GM04504 (cell line): ENCODE measurements at places on chromosomes 1 and 21.
A peak's percentile ranks its signal among the peaks of the same experiment; 100 is the strongest.

DNA sequence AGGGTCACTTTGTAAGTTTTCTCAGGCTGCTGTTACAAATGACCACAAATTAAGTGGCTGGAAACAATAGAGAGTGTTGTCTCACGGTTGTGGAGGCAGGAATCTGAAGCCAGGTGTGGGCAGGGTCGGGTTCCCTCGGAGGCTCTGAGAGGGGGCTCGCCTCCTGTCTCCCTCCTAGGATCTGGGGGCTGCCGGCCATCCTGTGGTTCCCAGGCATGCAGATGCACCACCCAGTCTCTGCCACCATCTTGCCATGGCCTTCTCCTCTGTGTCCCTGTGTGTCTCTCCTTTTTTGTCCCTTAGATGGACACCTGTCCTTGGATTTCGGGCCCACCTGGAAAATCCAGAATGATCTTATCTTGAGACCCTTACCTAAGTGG, 4.8 kb downstream of the TP73 start:
- no peak for DNase-seq

DNA sequence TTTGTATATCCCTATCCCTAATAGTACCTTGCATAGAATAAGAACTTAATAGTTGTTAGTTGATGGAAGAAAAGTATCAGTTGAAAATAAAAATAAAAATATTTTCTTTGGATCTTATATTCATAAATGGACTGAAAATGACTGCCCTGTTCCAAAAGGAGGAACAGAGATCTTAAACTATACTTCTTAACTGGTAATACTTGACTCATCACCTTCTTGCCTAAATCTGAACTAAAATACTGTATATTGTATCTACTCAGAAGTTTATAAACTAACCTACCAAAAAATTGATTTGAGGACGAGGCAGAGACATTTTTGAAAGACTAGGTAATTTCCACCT, 178.8 kb downstream of the SYT2 start:
- DNase-seq, result no peak

DNA sequence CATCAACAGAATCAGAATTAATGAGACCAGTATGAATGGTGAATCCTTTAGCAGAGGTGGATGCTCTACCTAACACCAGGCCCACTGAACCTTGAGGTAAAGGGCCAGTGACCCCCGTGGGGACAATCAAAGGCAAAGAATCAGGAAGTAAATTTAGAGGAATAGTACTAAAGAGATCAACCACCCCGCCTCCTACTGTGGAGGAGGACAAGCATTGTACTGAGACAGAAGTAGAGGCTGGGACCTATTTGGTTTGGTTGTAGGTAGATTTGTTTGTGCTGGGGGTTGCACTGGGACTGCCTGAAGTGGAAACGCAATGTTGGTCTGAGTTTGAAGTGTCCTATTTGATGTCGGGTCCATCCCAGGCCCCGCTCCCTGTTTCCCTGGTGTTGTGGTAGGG, 9.5 kb downstream of the CD48 start:
- no peak for DNase-seq

DNA sequence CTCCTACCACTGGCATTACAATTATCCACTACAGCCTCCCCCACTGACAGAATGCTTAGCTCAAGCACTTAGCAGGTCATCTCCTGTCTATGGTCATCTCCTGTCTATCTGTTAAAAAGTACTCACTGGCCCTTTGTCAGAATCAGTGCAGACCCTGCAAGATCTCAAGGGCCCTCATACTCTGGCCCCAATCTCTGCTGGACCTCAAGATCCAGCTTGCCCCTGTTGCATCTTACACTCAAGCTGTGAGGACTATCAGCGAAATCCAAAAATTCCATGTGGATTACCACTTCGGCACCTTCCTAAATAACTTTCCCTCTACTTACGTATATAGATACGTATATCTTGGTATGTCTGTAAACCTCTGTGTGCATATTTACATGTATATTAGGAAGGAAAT, 101.6 kb downstream of the VAV3 start:
- no peak for DNase-seq

DNA sequence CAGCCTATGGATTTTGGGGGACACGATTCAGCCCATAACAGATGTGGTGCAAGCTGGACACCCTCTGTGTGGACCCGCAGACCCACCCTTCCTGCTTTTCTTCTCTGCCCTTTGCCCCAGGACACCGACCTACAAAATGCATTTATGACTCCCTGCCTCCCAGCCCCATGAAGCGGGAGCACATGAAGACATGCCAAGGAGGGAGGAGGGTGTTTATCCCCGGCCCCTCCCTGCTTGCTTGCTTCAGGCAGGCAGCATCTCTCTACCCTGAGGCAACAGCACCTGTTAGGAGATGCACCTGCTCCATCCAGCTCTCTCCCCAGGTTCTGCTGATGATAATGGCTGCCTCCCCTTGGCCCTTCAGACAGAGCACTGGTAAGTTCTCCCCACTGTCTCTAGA, 187.5 kb downstream of the PSMG1 start:
- DNase-seq, result no peak

GRCh38 chr1:201212056-201212455, 21.4 kb downstream of the IGFN1 start:
- no peak for DNase-seq

DNA sequence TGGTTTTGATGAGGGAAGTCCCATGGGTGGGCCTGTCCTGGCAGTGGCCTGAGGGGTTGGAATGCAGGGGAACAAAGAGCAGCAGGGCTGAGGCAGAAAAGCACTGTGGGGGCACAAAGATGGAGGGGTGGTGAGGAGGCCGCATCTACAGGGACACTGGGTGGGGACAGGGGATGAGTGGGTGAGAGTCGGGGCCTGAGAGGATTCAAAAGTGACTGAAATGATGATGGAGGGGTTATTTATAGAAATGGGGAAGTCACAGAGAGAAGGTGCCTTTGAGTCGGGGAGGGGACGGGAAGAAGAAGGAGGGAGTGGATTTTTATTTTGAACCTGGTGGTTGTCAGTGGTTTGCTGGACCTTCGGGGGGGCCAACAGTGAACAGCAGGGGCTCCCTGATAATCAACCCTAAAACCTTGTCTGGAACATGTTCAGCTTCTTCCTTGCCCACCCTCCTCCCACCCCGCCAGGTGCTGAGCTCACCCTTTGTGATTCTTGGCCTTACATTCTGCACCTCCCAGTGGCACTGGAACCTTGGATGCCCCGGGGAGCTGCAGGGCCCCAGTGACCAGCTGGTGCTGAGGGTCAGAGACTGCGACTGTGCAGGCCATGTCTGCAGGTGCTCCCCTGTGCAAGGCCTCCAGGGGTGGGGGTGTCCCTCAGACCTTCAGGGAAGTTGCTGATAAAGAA, 42.9 kb downstream of the IER5 start:
- no peak for DNase-seq

- no peak for DNase-seq
Observed at GRCh38 chr1:101247404-101248287, 10.8 kb downstream of the S1PR1 start.

GRCh38 chr1:233427907-233428306, 100.4 kb downstream of the MAP3K21 start:
- no peak for DNase-seq

GRCh38 chr1:244297616-244298015, 154.1 kb downstream of the ADSS2 start:
- no peak for DNase-seq

GRCh38 chr1:218553197-218553596, 208.1 kb downstream of the TGFB2 start:
- DNase-seq, result peak; percentile 40

DNA sequence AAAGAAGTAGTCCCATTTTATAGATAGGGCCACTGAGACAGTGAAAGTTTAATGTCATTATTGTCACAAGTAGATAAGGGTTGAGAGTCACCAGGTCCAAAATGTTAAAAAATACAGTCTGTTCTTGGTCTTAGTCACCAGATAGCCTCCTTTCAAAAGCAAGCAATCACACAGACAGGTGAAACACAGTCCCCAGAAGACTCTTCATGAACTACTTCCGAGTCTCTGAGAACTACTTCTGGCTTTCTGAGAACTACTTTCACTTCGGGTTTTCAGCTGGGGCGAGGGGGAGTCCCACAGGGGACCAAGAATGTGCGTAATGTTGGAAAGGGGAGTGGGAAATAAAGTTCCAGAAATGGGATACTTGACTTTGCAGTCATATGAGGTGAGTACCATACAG, 143.2 kb downstream of the HHIPL2 start:
- no peak for DNase-seq

GRCh38 chr1:198858033-198858432, 219.2 kb downstream of the PTPRC start:
- DNase-seq, result no peak

DNA sequence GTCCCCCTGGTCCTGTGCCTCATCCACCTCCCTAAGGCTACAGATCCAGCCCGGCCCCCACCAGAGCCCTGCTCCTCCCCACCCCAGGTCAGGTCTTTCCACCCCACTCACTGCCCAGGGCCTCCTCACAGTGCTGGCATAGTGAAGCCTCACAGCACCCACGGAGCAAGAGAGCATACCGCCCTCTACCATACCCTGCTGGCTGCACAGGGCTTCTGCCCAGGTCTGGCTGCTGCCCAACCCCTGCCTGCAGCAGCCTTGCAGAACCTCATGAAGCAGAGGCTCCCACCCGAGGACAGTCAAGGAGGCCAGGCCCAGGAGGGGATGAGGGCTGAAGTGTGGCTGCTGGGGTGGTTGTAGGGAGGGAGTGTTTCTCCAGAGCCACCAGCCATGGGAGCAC, 19.7 kb upstream of the ARF1 start:
- DNase-seq, result no peak
